ENCODE measurements at places on chromosomes 6 and 20.

DNA sequence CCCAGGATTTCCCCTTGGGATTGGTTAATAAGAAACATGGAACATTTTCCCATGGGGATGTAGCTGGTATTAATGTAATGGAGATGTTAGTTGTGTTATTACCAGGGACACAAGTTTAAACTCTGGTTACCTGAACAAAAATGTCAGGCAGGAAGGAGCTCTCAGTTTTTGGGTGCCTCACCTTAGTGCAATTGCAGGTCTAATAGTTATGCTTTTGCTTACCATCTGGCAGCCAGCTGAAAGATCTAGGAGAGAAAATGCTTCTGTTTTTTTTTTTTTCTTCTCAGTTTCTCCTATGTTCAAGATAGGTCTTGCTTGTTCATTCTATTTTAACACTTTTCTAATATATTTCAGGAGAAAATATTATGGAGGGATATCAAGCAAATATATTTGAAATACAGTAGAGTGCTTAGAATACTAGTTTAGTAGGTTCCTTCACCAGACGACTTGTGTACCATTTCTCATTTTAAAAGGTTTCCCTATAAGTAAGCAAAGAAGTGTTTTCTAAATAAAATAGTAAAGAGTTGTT, 4.2 kb upstream of the UBE2J1 start:
- no peak for DNase-seq

DNA sequence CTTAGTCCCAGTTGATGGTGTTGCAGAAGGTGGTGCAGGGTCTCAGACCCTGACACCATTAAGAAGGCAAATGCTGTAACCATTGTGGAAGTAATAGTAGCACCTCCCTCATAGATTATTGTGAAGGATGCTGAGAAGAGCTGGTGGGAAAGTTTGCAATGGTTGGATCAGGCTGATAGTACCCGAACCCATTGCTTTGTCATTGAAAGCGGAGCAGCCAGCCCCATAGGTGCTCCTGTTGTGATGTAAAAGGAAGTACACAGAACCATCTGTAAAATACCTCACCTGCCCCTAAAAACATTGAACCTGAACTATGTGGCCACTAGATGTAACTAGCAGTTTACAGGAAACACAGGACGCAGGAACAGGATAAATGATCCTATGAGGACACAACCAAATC, 31.5 kb downstream of the RIOK1 start:
- no peak for DNase-seq

DNA sequence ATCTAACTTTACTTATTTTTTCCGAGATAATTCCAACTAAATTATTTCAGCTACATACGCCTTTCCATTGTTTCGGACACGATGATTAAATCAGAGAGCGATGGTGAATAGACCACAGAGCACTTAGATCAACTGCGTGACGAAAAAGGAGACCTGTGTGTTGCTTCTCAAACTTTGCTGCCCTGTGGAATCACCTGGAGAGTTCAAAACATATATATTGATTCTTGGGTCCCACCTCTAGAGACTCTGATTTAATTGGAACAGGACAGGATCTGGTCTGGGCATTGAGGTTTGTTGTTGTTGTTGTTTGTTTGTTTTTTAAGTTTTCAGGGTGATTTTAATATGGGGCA, 401 bp upstream of the TNFRSF21 start:
- DNase-seq: no peak

- no peak for DNase-seq
Observed at GRCh38 chr6:44646355-44646754, 258.8 kb downstream of the CDC5L start.

DNA sequence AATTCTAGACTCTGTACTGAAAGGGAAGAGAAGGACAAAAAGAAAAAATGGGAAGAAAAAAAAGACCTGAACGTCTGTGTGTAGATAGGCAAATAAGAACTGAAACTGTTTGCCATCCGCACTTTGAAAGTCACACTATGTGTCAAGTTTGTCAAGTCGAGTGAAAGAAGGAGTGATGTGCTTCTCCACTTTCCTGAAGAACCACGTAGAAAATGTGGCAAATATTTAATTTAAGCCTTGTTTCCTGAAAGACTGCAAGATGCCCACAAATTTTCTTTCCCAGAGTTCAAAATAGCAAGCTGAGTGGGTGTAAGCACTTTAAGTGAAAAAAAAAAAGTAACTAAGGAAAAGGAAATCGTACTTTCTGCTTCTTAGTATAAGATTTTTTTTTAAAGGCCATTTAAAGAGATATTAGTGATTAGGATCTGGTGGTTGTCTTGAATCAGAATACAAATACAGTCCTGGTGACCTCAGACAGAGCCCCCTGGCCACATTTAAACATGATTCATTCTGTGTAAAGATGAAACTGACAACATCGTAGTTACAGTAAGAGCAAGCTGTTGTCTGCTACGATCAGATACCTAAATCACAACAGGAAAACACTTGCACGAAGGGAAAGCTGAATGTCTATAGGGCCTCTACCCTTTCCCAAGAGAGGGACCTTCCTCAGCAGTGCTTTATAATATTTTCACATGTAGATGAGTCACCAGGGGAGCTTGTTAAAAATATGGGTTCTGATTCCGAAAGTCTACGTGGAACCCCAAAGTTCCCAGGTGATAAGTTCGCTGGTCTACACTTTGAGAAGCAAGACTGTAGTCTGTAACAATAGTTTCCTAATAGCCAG, 102.3 kb downstream of the HIVEP2 start:
- DNase-seq: no peak

- DNase-seq: no peak
Observed at GRCh38 chr6:11089695-11090094, 3.9 kb upstream of the SMIM13 start.

DNA sequence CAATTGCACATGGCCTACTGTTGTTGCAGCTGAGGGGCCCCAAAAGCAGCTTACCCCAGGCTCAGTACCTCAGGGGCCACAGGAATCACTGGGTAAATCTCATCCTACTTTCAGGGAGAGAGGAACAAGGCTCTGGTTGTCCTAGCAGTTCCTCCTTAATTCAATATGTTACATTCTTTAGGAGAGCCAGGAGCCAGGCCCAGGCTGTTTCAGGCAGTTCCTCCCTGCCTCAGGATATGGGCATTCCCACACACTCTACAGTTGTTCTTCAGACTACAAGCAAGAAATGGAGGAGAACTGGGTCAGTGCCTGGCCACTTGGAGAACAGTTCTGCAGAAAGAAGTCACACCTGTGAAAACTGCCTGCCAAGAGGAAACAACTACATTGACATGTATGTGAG, 9.6 kb upstream of the BTN3A2 start:
- no peak for DNase-seq

GRCh38 chr6:1384549-1385128, 4.7 kb upstream of the FOXF2 start:
- DNase-seq: no peak

GRCh38 chr6:85461798-85462170, 11.9 kb downstream of the NT5E start:
- no peak for DNase-seq
